ENCODE measurements at places on chromosomes 7 and 10.

DNA sequence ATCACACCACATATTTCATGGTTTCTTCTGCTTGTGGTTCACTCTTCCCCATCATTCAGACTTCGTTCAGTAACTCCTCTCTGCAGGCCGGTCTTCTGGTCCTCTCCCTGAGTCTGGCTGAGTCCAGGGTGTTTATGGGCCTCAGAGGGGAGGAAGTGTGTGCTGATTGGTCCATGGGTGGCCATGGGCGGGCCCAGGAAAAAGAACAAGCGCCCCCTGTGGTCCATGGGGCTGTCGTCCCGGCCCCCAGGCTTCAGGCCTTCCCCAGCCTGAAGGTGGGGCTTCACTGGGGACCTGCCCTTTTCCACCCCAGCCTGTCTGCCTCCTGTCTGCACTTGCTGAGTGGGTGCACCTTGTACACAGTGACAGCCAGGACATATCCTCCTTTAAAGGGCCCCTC is 123.7 kb downstream of the VIPR2 start:
- no peak for DNase-seq

- no peak for DNase-seq
These were observed 724 bp downstream of the CAPZA2 start for GRCh38 chr7:116862951-116863670.

DNA sequence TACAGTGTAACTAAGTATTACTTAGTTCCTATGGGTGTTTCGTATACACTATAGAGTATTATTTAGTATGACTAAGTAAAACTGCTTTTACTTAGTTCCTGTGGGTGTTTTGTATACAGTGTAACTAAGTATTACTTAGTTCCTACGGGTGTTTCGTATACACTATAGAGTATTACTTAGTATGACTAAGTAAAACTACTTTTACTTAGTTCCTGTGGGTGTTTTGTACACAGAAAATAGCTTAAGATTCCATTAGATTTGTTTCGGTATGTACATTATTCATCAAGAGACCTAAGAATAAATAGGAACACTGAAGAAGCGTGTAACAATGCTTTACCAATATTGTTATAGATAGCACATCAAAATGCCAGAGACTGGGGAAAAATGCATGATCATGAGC is 25.0 kb downstream of the IGF2BP3 start:
- DNase-seq = no peak

DNA sequence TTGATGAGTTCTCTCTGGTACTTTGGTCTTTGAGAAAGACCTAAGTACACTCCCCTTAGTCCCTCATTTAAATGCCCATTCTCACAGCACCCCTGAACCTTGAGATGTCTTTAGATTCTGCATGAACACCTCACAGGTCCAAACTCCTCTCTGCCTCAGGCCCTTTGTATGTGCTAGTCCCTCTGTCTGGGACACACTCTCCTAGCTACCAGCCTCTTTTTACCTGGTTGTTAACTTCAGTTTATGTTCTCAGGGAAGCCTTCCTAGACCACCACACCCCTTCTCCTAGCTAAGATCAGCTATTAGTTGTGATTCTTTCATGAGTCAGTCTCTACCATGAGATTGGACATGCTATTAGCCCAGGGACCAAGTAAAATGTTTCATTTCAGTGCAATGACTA is 86.4 kb downstream of the PLCE1 start:
- no peak for DNase-seq

DNA sequence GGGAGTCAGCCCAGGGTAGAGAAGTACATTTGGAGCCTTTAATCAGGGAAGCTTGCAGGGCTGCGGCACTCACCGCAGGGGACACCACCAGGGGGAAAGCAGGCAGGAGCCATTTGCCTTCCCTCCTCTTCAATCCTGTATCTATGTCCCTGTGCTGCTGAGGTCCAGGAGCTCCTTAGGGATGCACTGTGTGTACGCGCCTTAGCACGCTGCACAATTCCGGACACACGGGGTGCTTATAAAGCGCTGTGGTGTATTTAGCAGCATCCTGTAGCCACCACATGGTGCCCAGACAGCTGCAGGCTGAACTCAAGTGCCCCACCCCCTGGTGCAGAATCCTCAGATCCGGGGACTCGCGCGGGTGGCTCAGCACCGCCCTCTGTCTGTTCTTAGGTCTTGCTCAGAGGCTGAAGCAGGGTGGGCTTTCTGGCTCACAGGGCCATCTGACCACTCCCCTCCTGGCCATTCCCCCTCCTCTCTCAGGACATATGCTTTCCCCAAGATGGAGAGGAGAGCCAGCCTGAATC is 421.4 kb downstream of the SDK1 start:
- DNase-seq = no peak

GRCh38 chr10:88131511-88132139 is 268.2 kb downstream of the PTEN start:
- DNase-seq = peak; percentile 36

GRCh38 chr10:58642283-58642682 is 129.6 kb downstream of the BICC1 start:
- DNase-seq = no peak

GRCh38 chr10:94725871-94726270 is 36.6 kb upstream of the CYP2C19 start:
- no peak for DNase-seq

DNA sequence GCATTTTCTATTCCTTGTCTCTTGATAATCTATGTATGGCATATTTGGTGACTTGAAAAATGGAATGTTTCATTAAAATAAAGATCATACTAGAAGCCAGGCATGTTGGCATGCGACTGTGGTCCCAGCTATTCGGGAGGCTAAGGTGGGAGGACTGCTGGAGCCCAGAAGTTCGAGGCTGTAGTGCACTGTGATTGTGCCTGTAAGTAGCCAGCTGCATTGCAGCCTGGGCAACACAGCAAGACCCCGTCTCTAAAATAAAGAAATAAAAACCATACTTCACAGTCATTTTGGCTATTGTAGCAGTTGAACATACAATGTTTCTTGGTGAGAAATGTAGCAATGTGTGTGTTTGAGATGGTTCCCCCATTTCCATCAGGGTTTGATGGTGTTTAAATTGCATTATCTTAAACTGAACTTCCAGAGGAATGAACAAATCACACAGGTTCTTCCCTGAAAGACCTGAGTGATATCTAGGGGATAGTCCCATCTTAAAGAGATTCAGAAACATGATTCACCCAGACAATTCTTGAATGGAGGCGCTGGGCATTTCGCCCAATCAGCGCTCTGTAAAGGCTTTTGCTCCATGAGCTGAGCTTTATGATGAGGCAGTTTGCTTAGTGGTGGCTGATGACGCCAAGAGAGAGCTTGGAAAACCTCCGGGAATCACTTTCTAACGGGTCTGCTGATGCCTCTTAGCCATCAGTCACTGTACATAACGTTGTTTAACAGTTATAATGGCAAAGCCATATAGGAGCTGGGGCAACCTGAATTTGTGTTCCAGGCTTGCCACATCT is 19.4 kb upstream of the BTBD16 start:
- DNase-seq = no peak

DNA sequence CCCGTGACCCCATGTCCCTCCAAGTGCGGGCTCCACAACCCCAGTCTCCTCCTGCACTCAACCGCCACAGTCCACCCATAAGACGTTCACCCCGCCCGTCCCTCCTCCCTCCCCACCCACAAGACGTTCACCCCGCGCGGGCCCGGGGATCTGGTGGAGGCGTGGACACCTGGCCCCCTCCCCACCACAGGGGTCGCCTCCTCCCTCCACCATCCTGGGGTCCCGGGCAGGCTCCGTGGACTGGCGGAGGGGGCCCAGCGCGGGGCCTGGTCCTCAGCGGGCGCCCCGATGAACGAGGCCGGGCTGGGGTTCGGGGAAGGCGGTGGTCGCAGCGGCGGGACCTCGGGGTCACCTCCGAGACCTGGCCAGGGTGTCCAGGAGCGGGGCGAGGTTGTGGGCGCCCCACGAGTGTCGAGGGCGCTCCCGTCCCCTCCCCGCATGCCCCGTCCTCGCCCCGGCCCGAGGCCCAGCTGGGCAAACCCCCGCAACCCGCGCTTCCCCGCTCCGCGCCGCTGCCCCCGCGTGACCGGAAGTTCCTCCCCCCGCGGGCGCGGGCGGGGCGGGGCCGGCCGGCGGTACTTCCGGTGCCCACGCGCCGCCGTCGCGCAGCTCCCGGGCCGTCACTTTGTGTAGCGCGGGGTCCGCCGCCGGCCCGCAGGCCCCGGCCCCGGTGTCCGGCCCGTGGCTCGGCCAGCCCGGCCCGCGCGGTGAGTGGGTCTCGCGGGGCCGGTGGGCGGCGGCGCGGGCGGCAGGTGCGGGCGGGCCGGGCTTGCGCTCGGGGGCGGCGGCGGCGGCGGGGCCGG is at the start of gene ZNF316:
TSS of gene ZNF316 (plus strand) at position 578 of the 803 bp plus-strand sequence. CDS start 5,092 bp downstream, outside the sequence.
- peak; percentile 71 for DNase-seq

- no peak for DNase-seq
These were observed 83.9 kb upstream of the UNC5B start for GRCh38 chr10:71128311-71128980.

DNA sequence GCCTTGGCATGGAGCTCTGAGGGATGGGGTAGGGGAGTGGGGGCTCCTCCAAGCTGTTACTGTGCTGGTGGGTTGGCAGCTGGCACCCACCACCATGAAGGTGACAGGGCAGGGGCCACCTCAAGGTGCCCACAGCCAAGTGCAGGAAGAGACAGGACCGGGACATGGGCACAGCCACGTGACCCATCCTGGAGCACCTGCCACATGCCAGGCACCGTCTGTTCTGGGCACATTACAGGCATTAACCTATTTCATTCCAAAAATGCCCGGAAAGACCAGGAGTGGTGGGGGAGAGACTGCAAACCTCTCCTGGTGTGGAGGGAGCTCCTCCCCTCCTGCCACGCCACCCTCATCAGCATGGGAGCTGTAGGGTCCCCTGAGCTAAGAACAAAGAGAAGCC is 56.7 kb downstream of the CAMK2B start:
- no peak for DNase-seq

DNA sequence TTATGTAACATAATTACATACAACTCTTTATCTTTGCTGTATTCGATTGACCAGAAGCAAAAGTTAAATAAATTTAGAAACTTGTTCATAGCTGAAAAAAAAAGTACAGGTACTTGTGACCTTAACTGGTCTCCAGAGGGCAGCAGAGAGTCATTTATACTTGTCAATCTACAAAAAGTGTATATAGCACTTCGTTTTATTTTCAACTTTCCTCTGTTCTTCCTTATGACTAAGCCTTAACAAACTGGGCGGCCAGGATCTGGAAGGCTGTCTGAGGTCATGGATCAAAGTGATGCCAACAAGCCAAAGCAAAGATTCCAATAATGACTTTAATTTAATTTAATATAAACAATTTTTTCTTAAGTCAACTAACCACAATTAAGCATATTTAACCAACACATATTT is 29.8 kb downstream of the C10orf67 start:
- DNase-seq = peak; percentile 65

- DNase-seq = no peak
These were observed 91.2 kb downstream of the OTUD1 start for GRCh38 chr10:23530079-23530478.

GRCh38 chr7:134720091-134720935 is 59.1 kb upstream of the CALD1 start:
- DNase-seq = peak; percentile 59

DNA sequence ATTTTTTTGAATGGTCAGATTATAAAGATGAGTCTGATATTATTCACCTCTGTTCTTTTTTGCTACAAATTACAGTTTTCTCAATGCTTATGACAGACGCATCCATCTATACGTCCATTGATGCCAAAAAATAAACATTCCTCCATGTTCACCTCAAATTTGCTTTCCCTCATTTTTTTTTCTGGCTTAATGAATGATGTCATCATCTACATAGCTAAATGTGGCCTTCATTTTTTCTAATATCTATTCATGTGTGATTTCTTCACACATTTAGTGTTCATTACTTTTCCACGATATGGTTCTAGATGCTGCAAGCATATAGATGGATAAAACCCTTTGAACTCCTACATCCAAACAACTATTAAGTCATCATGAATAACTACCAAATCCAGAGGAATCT is 163.1 kb downstream of the MAGI2 start:
- DNase-seq = no peak

DNA sequence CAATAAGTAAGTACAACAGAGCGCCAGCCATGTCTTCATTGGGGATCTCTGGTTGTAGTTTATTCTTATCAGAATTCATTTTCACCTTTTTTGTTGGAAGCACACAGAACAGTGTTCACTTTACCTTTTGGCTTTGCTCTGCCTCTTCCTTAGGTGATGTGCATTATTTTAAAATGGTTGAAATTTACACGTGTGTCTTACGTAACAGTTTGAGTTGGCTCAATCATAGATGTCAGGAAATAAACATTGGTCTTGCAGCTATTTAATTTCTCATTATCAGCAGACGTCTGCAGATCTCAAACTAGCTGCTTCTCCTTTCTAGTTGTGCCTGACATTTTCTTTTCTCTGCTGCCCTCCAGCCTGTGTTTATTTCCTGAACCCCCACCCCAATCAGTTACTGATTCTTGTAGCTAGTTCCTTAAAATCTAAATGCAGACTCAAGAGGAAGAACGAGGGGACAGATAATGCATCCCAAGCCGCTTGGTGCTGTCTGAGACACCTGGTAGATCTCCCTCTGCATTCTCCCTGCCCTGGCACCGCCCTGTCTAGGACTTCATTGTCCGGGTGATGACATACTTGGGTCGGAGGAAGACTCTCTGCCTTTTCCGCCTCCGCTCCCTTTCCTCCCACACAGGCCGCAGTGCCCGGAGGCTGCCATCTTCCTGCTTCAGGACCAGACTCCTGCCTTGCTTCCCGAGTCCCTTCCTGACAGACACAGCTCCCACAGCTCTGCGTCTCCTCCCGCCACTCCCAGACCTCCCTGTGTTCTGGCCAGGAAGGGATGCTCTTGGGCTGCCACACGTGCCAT is 108.2 kb downstream of the ANKRD61 start:
- DNase-seq = no peak

DNA sequence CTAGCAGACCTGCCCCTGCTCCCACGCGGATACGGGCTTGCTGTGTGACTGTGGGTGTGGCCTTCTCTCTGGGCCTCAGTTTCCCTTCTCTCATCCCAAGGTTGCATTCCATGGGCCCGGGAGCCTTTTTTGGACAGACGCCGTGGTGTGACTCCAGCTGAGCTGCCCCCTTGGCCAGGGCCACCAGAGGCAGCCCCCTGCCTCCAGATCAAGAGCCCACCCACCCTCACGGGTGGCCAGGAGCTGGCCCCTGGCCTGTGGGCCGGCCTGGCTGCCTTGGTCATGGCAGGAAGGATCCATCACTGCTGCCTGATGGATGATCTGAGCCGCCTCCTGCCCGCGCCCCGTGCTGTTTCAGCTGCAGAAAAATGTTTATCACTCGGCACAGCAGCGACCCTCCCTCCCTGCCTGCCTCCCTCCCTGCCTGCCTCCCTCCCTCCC is 27.8 kb upstream of the ELFN1 start:
- no peak for DNase-seq

GRCh38 chr10:87928996-87929395 is 65.6 kb downstream of the PTEN start:
- DNase-seq = no peak

GRCh38 chr10:7185367-7185690 is 225.5 kb downstream of the SFMBT2 start:
- no peak for DNase-seq

Data from hindlimb muscle (tissue), 1 donor.